ENCODE measurements at places on chromosomes 5 and 9.

DNA sequence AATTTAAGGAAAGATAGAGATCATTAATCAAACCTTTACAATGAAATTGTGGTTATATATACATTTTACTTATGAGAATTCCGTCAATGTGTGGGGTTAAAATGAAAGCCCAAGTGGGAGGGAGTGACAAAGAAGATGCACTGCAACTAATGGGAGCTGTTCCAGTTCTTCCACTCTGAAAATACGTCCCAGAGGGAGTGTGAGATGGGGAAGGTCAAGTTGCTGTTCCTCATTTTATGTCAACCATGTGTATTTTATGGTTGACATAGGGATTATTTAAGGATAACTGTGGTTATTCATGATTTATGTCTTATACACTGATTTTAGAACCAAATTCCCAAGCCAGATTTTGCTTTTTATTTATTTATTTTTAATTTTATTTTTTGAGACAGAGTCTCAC, 14.2 kb upstream of the RGS3 start:
- DNase-seq: no peak

GRCh38 chr5:154309805-154310204, 119.3 kb downstream of the GALNT10 start:
- DNase-seq: no peak

DNA sequence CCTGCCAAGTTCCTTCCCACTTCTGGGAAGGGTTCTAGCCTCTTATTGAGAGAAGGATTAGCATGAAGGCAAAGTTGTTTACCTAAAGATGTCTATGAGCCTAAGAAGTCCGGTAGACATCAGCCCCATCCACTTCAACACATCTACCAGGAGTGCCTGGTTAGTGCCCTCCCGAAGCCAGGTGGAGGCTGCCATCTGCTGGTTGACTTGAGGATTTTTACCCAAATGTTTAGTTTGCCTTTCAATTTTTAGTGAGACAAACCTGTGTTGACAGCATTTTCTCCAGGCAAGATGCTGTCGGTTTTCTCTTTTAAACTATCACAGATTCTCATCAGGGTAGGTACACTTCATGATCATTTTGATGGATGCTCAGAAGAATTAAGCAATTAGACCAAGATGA, 83.6 kb upstream of the TNFSF8 start:
- peak; percentile 64 for DNase-seq

DNA sequence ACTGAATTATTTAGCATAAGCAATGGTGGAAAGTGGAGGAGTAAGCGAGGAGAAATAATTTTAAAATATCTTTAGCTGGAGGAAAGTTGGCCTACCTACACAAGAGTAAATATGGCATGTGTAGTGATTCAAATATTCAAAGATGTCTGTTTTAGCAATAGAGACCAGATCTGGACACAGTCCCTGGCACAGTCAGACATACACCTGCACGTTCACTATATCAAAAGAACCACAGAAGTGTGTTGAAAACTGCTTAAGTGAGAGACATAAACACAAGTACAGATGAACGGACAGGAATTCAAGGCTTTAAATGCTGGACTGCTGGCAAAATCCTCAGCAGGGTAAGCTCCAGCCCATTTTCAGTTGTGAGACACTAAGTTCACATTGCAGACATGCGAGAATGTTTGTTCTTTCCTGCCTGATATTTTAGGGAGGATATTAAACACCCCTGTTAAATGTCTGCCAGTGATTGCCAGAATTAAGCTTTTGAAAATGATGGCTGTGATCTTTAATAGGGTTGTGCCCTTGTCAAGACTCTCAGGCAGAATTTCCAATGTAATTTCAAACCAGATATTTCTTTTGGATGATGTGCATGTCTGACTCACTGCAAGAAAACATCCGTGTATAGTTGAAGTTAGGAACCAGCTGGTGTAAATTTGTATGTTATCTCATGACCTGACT, 810.6 kb downstream of the TLE4 start:
- DNase-seq: no peak
